CD4-positive, alpha-beta T cell (primary cell): ENCODE measurements at places on chromosomes 7 and 10. TPM values are rescaled to one million over a fixed set of nuclear protein-coding genes. Genes with fewer than 3 reads are reported as not detected.

- DNase-seq: no peak
Measured at GRCh38 chr7:48274662-48275061, 103.4 kb downstream of the ABCA13 start.

The RBP3 gene
- total RNA-seq: not detected

DNA sequence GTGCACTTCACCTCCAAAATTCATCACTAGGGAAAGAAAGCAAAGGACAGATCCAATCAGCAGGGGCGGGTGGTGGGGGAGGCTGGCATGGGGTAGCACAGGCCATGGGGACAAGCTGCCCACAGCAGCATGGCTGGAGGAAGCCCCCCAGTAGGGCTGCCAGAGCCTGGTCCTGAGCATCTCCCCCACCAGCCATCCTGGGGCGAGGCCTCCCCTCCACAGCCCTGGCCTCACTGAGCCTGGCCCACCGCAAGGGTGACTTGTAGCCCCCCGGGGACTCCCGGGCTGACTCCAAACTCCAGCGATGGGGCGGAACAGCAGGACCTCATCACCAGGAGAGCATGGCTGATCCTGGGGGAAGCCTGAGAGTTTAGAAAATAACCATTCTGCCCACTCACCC is 92.4 kb upstream of the TCERG1L start:
- DNase-seq: no peak

The GATA3 gene
- total RNA-seq: 141 TPM

DNA sequence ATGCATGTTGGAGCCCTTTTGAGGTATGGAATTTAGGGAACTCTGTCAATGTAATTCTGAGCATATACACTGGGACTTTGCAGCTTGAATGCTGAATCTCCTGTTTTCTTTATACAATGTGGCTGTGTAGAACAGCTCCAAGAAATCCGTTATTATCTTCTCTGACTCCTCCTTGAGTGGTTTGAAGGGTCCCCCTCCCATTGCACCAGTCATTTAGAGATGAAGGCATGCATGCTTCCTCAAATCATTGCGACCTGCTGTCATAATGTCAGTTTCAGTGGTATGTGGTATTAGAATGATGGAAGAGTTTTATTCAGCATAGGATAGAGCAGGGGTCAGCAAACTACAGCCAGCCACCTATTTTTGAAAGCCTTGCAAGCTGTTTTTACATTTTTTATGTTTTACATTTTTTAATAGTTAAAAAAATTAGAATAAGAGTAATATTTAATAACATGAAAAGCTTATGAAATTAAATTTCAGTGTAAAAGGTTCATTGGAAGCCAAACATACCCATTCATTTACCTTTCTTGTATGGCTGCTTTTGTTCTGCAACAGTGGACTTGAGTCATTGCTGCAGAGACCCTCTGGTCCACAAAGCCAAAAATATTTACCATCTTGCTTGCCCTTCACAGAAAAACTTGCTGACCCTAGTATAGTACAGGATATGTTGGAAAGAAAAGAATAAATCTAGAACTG is 8.1 kb downstream of the STK17A start:
- DNase-seq: no peak

DNA sequence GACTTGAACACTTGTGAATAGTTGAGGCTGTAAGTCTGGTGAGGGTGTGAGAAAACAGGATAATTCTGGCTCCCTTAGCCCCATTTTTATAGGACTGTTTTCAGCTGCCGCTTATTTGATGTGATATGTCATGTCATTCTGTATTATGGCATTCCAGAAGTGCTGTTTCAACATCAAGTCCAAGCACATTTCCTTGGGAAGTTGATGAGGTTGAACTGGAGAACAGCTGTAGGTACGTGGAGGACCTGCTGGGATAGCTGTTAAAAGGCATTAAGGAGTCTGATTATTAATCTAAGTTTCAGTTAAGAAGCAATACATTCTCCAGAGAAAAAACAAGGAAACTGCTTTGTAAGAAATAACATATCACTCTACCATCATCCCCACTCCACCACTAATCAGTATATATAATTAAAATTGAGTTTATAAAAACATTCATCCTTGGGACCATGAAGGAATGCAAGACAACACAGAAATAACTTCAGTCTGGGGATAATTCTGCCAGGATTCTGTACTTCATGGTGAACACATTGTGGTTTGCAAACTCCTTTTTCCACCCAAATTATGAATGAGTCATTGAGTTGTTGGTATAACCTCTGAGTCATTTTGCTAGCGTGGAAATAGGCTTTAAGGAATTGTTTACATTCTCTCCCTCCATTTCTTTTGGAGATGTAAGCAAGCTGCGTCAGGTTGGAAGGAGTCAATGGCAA is 39.9 kb upstream of the TMEM229A start:
- DNase-seq: no peak
